ENCODE measurements at places on chromosomes 11 and 22.

- DNase-seq: no peak
Measured at GRCh38 chr11:22512457-22512856, 113.2 kb downstream of the FANCF start.

DNA sequence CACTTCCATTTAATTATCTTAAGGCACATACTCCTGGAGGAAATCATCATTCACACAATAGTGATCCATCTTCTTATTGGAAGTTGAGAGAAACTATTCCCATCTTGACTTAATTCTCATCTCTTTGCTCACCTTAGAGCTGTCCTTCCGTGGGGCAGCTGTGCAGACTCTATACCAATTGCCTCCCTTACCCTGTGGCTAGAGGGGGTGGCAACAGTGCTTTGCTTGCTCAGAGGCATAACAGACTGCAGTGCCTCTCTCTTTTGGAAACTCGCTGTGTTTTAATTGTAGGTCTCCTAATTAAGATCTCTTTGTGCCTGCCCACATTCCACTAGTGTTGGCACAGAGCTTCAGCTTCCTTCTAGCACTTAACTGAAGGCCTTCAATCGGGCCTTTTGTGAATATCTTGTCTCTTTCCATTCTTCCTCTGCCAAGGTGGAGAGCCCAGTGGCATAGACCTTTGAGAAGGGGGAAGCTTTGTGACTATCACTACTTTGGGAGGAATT, 5.5 kb downstream of the KMT2A start:
- DNase-seq: no peak

- no peak for DNase-seq
Measured at GRCh38 chr11:2570841-2571597, 126.2 kb downstream of the KCNQ1 start.

DNA sequence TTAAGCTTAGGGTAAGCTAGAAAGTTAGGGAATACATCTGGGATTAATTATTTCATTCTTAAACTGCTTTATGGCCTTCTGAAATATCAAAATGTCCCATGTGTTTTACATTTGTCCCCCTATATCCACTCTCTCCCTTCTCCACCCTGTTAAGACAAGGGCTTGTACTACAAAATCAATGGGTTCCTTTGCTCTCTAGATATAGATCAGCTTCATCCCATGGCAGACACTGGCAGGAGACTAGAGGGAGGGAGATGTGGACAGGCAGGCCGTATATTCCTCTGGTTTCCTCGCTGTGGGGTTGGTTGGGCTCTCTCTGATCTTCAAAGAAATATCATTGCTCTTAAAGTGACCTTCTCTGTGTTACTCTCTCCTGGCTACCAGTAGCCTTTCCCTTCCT, 1281.0 kb downstream of the LRRC4C start:
- no peak for DNase-seq

DNA sequence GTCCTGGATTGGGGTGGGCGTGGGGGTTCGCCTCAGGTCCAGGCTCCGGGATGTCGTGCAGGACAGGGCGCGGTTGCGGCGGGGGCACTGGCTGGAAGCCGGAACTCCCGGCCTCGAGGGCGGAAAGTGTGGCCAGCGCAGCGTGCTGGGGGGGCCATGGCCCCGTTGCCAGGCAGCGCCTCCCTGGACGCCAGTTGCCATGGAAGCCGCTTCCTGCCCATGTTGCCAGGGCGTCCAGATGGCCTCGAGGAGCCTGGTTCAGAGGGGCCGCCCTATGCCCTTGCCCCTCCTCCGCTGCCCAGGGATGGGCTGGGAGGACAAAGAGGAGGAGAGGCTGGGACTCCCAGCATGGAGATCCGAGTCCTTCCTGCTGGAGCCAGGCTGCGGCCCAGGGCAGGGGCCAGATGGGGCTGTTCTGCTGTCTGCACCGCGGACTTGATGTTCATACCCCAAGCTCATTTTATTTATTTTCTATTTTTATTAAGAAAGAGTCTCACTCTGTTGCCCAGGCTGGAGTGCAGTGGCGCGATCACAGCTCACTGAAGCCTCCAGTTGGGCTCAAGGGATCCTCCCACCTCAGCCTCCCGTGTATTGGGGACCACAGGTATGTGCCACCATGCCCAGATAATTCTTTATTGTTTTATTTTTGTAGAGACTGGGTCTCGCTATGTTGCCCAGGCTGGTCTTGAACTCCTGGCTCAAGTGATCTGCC, 4.6 kb upstream of the CCDC188 start:
- DNase-seq: peak; percentile 44

GRCh38 chr11:114063149-114063828, 3.8 kb downstream of the ZBTB16 start:
- DNase-seq: no peak

DNA sequence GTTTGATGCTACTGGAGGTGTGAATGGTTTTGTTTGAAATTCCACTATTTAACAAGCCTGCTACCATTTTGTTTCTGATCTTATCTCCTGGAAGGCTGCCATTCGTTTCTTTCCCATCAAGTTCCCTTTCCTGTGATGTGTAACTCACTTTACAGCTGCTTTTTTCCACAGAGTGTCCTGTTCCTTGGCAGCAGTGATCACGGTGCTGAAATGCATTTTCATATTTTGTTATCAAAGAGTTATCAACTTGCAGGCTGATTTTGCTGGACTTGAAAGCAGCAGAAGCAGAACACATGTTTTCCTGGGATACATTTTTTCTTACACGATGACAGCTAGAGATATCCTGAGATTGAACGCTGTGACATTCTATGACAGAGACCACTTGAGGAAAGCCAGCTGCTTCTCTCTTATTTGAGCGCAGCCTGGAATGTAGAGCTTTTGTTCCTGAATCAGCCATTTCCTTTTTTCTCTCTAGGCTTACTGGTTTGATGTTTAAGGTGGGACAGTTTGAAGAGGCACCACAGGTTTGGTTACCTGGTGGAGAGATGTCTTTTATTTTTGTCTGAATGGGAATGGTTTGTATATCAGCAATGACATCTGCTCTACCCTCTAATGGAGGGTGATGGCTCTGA, 34.7 kb downstream of the PRR14L start:
- no peak for DNase-seq

DNA sequence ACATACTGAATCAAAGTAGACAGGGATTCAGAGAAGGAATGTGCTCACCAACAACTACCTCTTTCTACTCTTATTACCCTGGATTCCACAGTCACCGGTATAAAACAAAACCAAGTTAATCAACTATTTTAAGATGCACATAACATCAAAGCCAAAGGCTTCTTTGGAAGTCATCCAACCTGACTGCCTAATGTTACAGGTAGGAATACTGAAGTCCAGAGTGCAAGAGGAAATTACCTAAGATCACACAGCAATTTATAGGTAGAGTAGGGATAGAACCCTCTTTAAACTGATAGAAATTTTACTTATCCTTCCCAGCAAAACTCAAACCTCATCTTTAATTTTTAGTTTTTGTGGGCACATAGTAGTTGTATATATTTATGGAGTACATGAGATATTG, 76.3 kb downstream of the PAK1 start:
- DNase-seq: no peak

DNA sequence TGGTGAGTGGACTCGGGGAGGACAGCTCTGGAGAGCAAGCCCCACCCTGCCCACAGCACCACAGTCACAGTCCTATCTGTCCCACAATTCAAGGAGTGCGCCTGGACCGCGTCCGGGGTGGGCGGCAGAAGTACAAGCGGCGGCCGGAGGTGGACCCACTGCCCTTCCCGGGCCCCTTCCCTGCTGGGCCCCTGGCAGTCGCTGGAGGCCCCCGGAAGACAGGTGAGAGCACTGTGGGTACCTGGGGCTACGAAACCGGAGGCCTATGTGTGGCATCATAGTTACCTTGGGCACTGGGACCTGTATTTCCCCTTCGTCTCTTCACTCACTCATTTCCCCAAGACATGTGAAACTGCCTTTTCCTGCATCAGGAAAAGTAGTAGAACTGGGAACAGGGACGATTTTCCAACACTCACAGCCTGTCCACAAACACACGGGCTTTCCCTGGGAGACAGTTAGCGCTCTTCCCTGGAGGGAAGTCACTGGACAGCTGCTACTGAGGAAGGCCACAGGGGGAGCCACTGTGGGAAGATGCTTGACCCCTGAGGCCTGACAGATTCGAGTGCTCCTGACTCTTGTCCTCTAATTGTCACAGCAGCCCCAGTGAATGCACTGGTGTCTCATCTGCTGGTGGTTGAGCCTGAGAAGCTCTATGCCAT, 3.1 kb downstream of the TRMT112 start:
- no peak for DNase-seq

GRCh38 chr11:116931206-116931953, 94.0 kb upstream of the APOA1 start:
- DNase-seq: no peak

DNA sequence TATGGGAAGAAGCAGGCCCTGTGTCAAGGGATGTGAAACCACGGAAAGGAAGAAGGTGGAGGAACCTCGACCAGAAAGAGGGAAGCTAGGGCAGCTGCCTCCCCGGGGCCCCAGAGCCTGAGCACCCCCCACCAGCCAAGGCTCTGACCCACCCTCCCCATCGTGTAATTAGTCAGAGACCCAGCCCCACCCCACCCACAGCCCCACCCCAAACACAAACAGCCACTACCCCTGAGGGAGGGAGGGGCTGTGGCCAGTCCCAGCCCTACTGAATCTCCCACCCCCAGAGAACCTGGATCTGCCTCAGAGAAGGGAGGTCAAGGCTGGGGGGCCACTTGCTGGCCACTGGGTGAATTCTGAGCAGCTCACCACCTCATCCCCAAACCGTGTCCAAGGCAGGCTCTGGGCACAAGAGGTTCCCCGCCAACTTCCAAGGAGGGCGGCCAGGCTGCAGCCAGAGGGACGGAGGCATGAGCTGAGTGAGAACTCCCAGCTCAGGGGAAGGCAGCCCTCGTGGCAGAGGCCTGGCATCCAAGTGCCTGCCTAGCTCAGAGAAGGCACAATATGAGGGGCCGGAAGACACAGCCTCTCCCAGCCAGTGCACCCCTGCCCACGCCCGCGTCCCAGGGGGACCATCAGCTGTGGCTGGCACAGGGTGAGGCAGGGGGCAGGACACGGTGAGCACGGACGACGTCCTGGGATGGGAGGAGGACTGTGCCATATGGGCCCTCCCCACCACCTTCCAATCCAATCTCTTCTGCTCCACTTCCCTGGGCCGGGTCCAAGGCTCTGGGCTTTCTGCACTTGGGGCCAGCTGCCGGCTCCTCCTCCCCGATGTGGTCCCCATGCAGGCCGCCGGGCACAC, 2.7 kb downstream of the PLXNB2 start:
- DNase-seq: no peak

- no peak for DNase-seq
Measured at GRCh38 chr11:1750481-1750839, at the start of gene IFITM10. IFITM10 (minus strand) TSS chr11:1750595; CDS start chr11:1750442, 153 bp downstream.

DNA sequence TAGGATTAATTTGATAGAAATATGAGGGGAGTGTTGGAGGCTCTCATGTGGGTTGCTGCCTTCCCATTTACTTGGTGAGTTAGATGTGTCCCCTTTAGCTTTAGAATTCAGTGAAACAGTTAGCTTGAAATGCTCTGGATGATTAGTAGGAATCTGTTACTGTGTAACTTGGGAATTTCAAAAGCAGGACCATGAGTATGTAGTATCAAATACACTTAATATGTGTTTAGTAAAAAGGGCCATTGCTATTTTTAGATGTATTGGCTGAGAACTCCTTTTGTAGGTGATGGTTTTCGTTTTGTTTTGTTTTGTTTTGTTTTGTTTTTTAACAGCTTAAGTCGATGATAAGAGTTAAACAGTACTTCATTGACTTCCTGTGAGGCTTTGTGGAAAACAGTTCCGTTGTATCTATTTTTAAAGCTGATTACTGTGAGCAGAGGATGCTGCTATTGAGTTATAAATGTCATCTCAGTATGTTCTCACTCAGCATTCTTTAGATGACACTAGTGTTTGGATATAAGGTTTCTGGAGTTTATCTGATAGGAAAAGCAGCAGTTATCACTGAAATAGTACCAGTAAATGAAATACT, 53.5 kb downstream of the MCAM start:
- DNase-seq: no peak

GRCh38 chr11:119895981-119896380, 167.0 kb upstream of the NECTIN1 start:
- DNase-seq: no peak

- no peak for DNase-seq
Measured at GRCh38 chr22:49133541-49133940, 694.1 kb downstream of the BRD1 start.

GRCh38 chr22:44297470-44298061, 15.2 kb downstream of the SHISAL1 start:
- no peak for DNase-seq

DNA sequence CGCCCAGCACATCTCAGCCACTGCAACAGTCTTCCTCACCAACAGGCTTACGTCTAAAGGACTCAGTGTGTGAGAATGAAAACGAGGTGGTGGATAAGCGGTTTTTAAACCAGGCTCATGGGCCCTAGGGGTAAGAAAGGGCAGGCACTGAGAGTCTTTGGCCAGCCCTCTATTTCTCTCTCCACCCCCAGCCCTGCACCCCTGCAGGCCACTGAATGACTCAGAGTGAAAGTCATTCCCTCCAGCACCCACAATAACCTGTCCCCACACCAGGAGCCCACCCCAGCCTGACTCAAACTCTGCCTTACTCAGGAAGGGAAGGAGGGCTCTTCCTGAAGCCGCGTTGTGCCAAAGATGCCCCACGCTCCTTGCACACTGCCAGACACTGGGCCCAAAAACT, 72.0 kb downstream of the LARGE1 start:
- DNase-seq: no peak

GRCh38 chr11:122799406-122800105, 38.7 kb upstream of the CRTAM start:
- no peak for DNase-seq

DNA sequence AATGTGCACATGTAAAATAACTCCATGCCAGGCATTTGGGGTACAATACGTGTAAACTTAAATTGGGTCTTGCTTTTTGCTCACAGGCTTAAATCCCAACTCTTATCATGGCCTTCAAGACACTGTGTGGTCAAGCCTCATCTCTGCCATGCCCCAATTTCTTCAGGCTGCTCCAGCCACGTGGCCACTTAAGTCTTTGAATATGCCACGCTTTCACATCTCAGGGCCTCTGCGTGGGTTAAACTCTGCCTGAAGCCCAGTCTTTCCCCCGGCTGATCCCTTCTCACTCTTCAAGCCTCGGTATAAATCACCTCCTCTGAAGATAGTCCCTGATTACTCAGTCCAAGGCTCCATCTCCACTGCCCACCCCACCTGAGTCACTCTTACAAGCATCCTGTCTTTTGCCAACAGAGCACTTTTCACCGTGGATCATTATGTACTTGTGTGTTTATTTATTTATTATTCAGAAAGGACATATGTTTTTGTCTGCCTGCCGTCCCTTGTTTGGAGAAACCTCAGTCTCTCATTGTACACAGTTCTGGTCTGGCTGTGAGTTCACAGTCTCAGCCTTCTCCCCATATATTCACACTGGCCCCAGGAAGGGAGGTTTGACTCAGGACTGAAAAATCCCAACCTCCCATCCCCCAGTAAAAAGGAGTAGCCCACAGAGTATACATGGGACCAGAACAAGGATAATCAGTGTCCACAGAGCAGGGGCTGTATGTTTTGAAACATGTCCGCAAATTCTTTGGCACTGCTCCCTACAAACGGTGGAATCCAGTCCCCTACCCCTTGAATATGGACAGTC, 344.7 kb downstream of the MN1 start:
- DNase-seq: no peak

GRCh38 chr11:94153320-94153719, 24.7 kb downstream of the PANX1 start:
- no peak for DNase-seq

Measured in NCI-H1436 treated with DMSO at 0.1 percent for 48 hours (cell line).